K562 (cell line): ENCODE measurements at places on chromosomes 5 and 9.

DNA sequence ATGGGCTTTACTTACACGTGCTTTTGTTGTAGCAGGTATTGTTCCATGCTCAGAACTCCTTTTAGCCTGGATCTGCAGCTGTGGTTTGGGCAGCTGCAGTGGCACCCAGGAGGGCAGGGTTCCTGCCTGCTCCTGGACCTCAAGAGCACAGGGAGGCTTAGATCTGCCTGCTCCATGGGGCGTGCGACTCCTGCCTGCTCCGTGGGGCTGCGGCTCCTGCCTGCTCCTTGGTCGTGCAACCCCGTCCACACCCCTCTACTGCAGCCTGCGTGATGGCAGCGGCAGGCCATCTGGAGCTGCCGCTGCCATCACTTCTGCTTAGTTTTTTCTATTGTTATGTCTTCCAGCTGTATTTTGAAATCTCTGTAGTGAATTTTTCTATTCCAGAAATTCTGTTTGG lies 11.7 kb upstream of the UGT3A2 start:
- no peak overlapping the region for H3K4me3 ChIP-seq
- no peaks in the 10 kb centered on the region for H3K4me1 ChIP-seq
- no peaks in the 10 kb centered on the region for H3K36me3 ChIP-seq
- no peak for DNase-seq
- H3K27me3 ChIP-seq, result 0 out of 2 replicates have a peak, but pooled peaks cover 3% of the 10 kb centered on the region

- no peaks in the 10 kb centered on the region for H3K27me3 ChIP-seq
- H3K4me3 ChIP-seq, result no peak overlapping the region
- H3K27ac ChIP-seq, result no peak overlapping the region
- no peak for DNase-seq
These were observed 64.8 kb upstream of the FGF10 start for GRCh38 chr5:44454002-44454401.

DNA sequence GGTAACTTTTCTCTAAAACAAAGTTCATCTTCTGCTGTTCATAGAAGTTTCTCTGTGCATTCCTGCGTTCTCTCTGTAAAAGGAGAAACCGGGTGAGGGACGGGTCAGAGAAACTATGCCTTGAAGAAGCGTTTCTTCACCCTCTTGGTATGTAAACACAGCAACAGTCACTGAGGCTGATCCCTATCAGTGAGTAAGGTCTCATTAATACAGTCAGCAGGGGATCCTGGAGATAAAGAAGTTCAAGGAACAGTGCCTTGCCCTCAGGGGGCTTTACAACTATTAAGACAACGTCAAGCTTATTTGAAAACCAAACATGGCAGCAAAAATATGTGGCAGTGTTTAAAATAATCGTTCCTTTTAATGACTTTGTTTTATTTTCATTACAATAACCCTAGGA lies 202.9 kb upstream of the IL12B start:
- H3K36me3 ChIP-seq, result no peaks in the 10 kb centered on the region
- H3K4me3 ChIP-seq, result no peak overlapping the region
- no peaks in the 10 kb centered on the region; the same call in 1 of the 2 replicates for H3K27me3 ChIP-seq
- no peak overlapping the region for H3K27ac ChIP-seq
- no peaks in the 10 kb centered on the region for H3K4me1 ChIP-seq
- no peak for DNase-seq

- peak; percentile 57 for DNase-seq
- H3K4me1 ChIP-seq, result peaks cover 3% of the 10 kb centered on the region; the same call in 1 of the 2 replicates
- peak overlapping the region; percentile 71 for H3K27ac ChIP-seq
- H3K36me3 ChIP-seq, result no peaks in the 10 kb centered on the region
- no peaks in the 10 kb centered on the region for H3K27me3 ChIP-seq
- no peak overlapping the region for H3K4me3 ChIP-seq
These were observed 129.7 kb downstream of the CEMIP2 start for GRCh38 chr9:71638627-71639026.

GRCh38 chr9:131410044-131410491 lies 16.2 kb downstream of the PRRC2B start:
- H3K27ac ChIP-seq, result no peak overlapping the region
- H3K4me3 ChIP-seq, result no peak overlapping the region
- peaks cover 26% of the 10 kb centered on the region; the same call in 2 of the 3 replicates for H3K4me1 ChIP-seq
- no peak for DNase-seq
- no peaks in the 10 kb centered on the region for H3K27me3 ChIP-seq
- peaks cover 30% of the 10 kb centered on the region; the same call in 1 of the 3 replicates for H3K36me3 ChIP-seq

GRCh38 chr5:58300346-58300895 lies 159.5 kb downstream of the PLK2 start:
- H3K27ac ChIP-seq, result no peak overlapping the region
- H3K4me1 ChIP-seq, result no peaks in the 10 kb centered on the region
- no peak for DNase-seq
- H3K27me3 ChIP-seq, result no peaks in the 10 kb centered on the region

GRCh38 chr5:102018690-102019089 lies 277.4 kb downstream of the SLCO4C1 start:
- no peak for DNase-seq
- H3K36me3 ChIP-seq, result no peaks in the 10 kb centered on the region
- H3K4me1 ChIP-seq, result no peaks in the 10 kb centered on the region
- no peaks in the 10 kb centered on the region for H3K27me3 ChIP-seq
- no peak overlapping the region for H3K27ac ChIP-seq

- DNase-seq, result no peak
- no peaks in the 10 kb centered on the region for H3K27me3 ChIP-seq
- no peak overlapping the region for H3K27ac ChIP-seq
These were observed 12.6 kb upstream of the ERGIC1 start for GRCh38 chr5:172821340-172821985.

- H3K36me3 ChIP-seq, result no peaks in the 10 kb centered on the region
- H3K27ac ChIP-seq, result no peak overlapping the region
- H3K27me3 ChIP-seq, result no peaks in the 10 kb centered on the region
- DNase-seq, result no peak
These were observed 641.6 kb downstream of the NR2F1-AS1 start for GRCh38 chr5:92939428-92939827.

GRCh38 chr5:97534166-97534565 lies 351.1 kb upstream of the RIOK2 start:
- H3K4me1 ChIP-seq, result no peaks in the 10 kb centered on the region
- H3K27me3 ChIP-seq, result no peaks in the 10 kb centered on the region
- no peak overlapping the region for H3K27ac ChIP-seq
- no peak overlapping the region for H3K4me3 ChIP-seq

DNA sequence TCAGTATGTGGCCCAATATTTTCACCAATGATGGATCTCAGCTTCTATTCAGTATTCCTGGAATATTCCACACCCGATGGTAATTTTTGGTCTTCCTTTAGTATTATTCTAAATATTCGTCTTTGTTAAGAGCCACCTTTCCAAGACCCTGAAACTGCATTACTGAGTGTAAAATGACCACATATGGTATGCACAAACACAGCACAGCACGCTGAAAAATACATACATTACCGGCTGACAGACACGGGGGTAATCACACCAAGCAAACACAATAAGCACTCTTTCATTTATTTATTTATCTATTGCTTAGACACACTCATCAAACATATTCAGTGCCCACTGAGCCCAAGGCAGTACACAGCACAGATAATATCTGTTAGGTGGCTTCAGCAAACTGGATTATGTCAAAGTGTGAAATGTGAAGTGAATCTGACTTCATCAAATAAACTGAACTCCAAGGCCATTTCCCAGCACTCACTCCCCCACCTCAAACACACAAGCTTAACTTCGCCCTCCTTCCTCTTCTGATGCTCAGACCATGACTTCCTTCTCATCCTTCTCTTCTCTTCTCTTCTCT lies 1637.8 kb upstream of the C9orf72 start:
- no peaks in the 10 kb centered on the region for H3K36me3 ChIP-seq
- no peak overlapping the region for H3K27ac ChIP-seq
- H3K27me3 ChIP-seq, result no peaks in the 10 kb centered on the region

DNA sequence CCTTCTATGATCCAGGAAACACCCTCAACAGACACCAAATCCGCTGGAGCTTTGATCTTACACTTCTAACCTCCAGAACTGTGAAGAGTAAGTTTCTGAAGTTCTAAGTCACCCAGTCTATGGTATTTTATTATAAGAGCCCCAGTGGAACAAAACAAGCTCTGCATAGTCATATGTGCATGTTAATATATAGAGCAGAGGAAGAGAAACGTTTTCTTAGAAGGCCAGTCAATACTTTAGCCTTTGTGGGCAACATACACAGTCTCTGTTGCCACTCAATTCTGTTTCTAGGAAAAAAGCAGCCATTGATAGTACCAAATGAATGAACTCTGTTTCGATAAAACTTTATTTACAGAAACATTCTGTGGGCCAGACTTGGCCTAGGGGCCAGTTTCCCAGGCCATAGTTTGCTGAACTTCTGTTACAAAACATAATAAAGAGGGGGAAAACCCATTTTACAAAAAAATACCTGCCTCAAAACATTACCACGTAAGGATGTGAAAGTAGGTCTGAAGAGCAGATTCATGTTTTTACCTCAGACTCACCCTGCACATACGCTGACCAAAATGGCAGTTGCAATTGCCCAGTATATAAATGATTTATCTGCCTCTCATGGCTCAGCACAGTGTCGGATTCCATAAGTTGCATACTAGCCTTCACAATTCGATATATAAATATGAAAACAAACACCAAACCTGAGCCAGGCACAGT lies 350.5 kb downstream of the SLIT3 start:
- no peak for DNase-seq
- no peaks in the 10 kb centered on the region for H3K36me3 ChIP-seq
- 0 out of 2 replicates have a peak, but pooled peaks cover 11% of the 10 kb centered on the region for H3K27me3 ChIP-seq
- H3K27ac ChIP-seq, result no peak overlapping the region

- DNase-seq, result no peak
- peaks cover 28% of the 10 kb centered on the region for H3K27me3 ChIP-seq
- H3K4me1 ChIP-seq, result peaks cover 28% of the 10 kb centered on the region
- peak overlapping the region; percentile 36; the same call in 1 of the 2 replicates for H3K4me3 ChIP-seq
These were observed 12.4 kb downstream of the LHX3 start for GRCh38 chr9:136192289-136193126.

DNA sequence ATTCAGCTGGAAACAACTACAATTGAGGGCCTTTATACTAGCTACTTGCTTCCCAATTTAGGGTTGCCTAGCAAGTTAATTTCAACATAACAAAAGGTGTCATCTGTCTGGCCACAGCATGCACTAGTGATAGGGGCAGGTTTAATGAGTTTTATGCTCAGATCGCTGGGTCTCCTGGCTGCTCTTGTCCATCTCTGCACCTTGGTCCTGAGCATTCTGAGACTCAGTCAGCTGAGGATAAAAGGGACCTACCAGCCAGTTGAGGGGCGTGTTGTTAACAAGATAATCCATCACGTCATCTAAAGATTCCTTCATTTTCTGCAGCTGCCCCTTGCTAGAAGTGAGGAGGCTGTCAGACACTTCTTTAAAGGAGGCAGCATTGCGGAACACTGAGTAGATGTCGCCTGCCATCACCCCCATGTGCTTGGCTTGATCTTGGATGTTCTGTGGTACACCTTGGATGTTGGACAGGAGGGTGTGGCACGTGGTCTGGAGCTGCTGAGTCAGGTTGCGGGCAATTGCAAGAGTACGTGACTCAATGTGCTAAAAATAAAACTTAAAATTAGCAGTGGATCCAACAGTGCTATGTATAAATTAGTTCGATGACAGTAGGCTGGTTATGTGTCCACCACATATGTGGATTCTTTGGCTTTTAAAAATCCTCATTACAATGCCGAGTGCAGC lies 11.0 kb downstream of the PLIN2 start:
- peaks cover 4% of the 10 kb centered on the region; the same call in 1 of the 3 replicates for H3K4me1 ChIP-seq
- H3K4me3 ChIP-seq, result no peak overlapping the region
- H3K36me3 ChIP-seq, result peaks cover 61% of the 10 kb centered on the region
- no peaks in the 10 kb centered on the region for H3K27me3 ChIP-seq
- no peak for DNase-seq
